ENCODE measurements at places on chromosomes 5 and 9.

DNA sequence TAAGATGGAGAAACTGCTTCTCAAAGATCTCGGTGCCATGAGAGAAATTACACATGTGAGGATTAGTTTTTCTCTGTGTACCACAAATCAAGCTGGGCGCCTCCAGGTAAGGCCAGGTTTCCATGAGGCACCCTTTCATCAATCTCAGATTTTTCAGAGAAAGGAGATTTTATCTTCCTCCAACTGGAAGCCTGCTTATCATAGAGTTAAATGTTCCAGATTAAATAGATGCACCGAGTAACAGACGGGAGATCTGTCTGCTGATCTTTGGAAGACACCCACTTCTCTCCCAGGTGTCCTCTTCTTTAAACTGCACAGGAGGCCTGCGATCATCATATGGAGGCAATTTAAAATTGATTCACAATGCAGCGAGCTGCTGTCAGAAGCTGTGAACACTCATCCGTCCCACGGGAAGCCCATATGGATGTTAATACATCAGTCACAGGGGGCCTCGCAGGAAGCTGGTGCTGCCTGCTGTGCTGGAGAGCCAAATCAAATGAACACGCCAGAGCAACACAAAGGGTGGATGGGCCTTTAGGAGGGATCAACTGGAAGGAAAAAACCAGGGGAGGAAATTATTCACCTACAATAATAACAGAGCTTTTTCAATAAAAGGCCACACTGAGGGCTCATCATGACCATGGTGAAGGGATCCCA is 93.3 kb downstream of the TLE1 start:
- no peak for DNase-seq

GRCh38 chr5:58240322-58240721 is 219.6 kb downstream of the PLK2 start:
- DNase-seq: no peak

DNA sequence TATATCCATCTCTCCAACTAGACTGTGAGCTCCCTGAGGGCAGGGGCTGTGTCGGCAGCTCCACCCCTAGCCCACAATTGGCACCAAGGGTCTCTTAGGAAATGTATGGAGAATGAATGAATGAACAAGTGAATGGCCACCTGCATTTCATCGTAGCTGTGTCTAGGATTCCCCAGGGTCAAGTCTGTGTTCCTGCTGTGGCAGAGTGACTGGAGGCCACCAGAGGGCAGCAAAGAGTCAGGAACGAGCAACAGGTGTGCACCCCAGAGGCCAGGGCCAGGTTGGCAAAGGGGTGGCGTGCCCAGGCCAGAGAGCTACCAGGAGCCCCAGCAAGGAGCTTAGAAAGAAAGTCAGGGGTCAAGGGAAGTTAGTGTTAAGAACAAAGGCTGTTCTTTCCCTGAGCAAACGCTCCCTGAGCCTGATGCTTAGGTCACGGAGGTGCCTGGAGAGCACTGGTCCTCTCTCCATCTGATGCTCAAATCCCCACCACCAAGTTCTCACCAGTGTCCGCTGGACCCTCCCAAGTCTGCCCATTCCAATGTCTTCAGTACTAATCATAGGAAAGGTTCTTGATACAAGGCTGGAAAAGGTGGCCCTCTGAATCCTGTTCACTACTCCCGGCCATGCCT is 160.7 kb downstream of the PAX5 start:
- peak; percentile 17 for DNase-seq

- no peak for DNase-seq
Measured at GRCh38 chr9:36423206-36423605, 23.1 kb upstream of the RNF38 start.

GRCh38 chr5:6464441-6464840 is 15.8 kb downstream of the UBE2QL1 start:
- DNase-seq: no peak
